HTR-8/SVneo (cell line): ENCODE measurements at places on chromosomes 1 and 21.

GRCh38 chr1:230728710-230729392, 14.9 kb upstream of the AGT start:
- no peak for DNase-seq

GRCh38 chr1:241722947-241723346, 70.9 kb downstream of the WDR64 start:
- DNase-seq = no peak

GRCh38 chr1:203252678-203253077, 23.2 kb upstream of the CHIT1 start:
- no peak for DNase-seq

- no peak for DNase-seq
Observed at GRCh38 chr1:211935448-211935970, 99.8 kb downstream of the INTS7 start.

DNA sequence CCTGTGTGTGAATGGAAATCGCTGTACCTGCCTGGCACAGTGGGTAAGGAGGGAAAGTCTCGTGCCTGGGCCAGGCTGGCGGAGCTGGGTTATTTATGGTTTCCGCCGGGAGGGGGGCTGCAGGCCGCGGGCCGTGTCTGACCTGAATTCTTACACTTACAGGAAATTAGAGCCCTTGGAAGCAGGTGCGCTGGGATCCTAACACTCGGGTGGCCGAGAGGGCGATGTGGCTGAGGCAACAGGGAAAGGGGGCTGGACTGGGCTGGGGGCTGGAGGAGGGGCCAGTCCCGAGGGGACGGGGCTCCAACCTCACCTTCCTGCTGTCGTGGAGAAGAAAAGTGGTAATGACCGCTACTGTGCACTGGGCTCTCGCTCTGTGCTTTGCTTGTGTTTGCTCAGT, 109.4 kb upstream of the WNT4 start:
- no peak for DNase-seq

DNA sequence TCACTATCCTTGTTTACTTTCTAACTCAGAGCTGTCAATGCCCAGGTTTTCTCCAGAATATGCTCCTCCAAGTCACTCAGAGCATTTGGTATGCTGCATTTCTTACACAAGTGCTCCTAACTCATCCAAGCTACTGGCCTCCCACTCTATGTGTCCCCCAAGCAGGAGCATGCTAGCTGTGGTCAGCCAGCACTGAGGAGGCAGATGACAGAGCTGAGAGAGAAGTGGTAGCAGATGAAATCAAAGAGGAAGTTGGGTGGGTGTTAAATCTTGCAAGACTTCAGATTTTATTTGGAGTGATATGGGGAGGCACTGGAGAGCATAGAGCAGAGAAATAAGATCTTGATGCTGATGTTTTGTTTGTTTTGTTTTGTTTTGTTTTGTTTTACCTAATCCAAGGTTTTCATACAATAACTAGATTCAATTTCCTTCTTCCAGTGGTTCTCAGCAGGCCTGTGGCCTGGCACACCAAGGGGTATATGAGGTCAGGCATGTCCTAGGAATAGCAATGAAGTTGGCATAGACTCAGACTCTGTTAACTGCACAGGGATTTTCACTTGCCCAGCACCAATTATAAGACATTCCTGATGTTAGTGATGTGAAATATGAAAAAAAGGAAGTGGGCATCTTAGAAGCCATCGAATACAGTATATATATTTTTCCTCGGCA, 3.1 kb upstream of the PGBD5 start:
- no peak for DNase-seq

GRCh38 chr1:3073489-3074296, 4.7 kb downstream of the PRDM16 start:
- DNase-seq = no peak

DNA sequence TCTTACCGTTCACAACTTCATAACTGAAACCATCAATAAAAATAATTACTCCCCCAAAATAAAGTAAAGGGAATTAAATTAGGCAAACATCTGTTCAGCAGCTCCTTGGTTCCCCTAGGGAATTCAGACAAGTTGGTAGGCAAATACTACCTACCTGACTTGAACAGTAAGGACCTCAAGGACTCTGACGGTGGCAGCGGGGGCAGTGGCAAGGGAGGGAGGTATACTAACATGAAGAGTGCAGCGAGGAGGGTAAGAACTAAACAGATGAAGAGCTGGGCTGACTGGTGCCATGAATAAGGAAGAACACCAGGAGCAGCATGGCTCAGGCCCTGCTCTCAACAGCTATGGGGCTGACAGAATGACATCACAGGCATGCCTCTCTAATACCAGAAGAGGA, 33.1 kb downstream of the MTOR start:
- no peak for DNase-seq

DNA sequence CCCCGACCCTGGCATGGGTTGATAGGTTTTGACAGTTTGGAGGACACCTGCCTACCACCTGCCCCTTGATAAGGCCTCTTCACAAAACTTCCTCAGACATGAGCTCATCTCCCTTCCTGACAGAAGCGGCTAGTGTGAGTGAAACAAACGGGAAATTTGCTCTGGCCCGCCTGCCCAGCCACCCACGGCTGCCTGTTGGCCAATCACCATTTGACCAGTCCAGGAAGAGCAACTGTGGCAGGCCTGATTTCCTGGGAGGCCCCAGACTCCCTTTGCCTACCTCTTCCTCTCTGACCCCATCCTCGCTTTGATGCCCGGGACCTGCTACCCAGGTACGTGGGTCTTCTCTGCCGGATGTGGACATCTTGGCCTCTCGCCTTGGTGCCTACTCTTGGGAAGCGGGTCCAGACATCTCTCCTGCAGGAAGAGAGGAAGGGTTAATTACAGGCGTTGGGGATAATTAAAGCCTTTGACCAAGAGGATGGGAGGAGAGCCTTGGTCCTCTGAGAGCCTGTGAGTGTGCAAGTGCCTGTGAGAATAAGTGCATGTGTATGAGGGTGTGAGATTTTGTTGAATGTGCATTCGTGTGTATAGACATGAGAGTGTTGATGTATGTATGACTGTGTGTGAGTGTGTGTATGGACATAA, 1.1 kb upstream of the EPHA2 start:
- DNase-seq = no peak

GRCh38 chr1:168553680-168554553, 10.1 kb upstream of the XCL2 start:
- DNase-seq = no peak
